GM12878 (cell line): ENCODE measurements at places on chromosomes 3 and 15. TPM values are rescaled to one million over a fixed set of nuclear protein-coding genes. Genes with fewer than 3 reads are reported as not detected.

ADGRG7 gene
- total RNA-seq, result 0.21 TPM in 1 of 2 replicates, not detected in the other

- H3K4me1 ChIP-seq, result no peaks in the 10 kb centered on the region
- no peak overlapping the region for H3K4me3 ChIP-seq
- H3K27me3 ChIP-seq, result no peaks in the 10 kb centered on the region
Measured at GRCh38 chr3:34920806-34921205, 718.5 kb upstream of the ARPP21 start.

GPR156 gene
- 0.08 TPM in 1 of 2 replicates, not detected in the other for total RNA-seq

GRCh38 chr3:86969500-86970189, 21.3 kb downstream of the VGLL3 start:
- H3K4me1 ChIP-seq, result no peaks in the 10 kb centered on the region
- DNase-seq, result no peak
- no peaks in the 10 kb centered on the region for H3K27me3 ChIP-seq

GOLGB1 gene
- 24.7 and 26.7 TPM in 2 replicates for total RNA-seq

GRCh38 chr3:71241246-71241901, 342.2 kb downstream of the FOXP1 start:
- no peak for DNase-seq
- H3K27me3 ChIP-seq, result no peaks in the 10 kb centered on the region
- H3K4me3 ChIP-seq, result no peak overlapping the region
- no peak overlapping the region for H3K27ac ChIP-seq
- H3K4me1 ChIP-seq, result no peaks in the 10 kb centered on the region

KY gene
- total RNA-seq, result not detected in 2 replicates

DNA sequence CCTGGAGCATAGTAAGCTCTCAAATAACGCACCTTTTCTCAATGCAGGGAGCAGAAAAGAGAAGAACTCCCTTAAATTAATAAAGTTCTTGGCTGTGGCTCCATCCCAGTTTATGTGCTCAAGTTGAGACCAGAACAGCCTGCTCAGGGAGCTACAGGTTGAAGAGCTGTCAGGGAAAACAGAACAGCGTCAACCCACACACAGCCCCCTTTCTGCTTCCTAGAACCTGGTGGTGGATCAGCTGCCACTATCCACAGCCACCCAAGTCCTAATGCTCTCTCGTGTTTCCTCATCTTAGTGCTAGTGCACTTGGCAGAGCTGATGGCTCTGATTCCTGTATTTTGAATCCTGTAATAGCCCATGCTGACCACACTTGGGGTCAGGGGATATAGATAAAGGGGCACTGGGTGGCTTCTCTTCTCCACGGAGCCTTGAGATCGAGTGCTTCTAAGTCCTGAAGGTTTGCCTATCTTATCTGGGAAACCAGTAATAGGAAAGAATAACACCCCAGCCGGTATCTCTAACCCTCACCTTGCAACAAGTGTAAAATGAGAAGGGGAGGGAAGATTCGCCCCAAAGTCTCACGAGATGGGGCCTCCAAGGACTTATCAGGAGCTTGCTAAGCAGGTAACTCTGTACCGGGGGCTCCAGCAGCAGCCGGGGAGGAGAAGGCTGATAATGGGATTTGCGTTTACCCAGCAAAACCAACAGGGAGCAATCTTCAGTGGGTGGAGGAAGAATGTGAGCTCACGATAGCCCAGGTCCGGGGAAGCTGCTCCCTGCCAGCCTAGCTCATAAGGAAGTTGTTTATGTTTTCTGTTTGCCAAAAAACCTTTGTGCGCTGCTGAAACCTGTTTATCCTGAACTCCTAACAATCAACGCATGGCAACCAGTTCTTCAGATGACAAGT, 136.2 kb upstream of the ICE2 start:
- H3K27ac ChIP-seq, result no peak overlapping the region
- no peak for DNase-seq
- H3K4me3 ChIP-seq, result no peak overlapping the region
- H3K27me3 ChIP-seq, result no peaks in the 10 kb centered on the region; the same call in none of the 2 replicates
- H3K36me3 ChIP-seq, result no peaks in the 10 kb centered on the region
- H3K4me1 ChIP-seq, result no peaks in the 10 kb centered on the region
